Activated CD8-positive, alpha-beta memory T cell treated with anti-CD3 and anti-CD28 coated beads, Interleukin-2, amount 10 ng/mL, durations not matched to agents 7 days and 5 days (primary cell): ENCODE measurements at places on chromosomes 7 and 10. TPM values are rescaled to one million over a fixed set of nuclear protein-coding genes. Genes with fewer than 3 reads are reported as not detected.

DNA sequence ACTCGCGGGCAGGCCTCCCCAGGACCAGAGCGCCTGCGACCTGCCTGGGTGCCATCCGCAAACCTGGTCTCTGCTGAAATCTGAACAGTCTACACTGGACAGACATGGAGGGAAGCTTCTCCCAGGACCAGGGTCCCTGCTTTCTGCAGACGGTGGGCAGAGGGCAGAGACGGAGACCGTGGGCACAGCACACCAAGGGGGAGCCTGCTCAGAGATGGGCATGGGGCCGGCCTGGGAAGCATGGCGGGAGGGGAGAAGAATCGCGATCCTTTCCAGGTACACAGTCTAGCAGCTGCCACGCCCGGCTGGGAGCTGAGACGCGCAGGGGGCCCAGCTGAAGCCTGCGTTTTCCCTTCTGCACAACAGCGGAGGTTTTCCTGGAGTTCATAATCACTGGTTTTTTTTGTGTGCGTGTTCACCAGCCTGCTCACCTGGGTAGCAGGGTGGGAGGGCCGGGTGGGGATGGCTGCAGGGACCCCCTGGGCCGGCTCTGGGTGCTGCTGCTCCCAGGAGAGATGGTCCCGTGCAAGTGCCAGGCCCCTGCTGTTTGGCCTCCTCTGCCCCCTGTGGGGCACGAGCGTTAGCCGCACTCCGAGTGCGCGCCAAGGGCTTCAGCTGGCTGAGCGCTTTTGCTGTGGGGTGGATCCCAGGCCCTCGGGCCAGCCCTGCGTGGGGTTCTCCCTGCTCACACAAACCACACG lies 448.8 kb downstream of the DNAJB6 start:
- DNase-seq: no peak

- no peak for DNase-seq
Measured at GRCh38 chr7:122423591-122423990, 119.0 kb upstream of the FEZF1 start.

SNX13 gene
- total RNA-seq: 19.5 TPM

AQP1 gene
- total RNA-seq: not detected
